Activated CD8-positive, alpha-beta memory T cell treated with anti-CD3 and anti-CD28 coated beads for 36 hours (primary cell): ENCODE measurements at places on chromosomes 6 and 20. TPM values are rescaled to one million over a fixed set of nuclear protein-coding genes. Genes with fewer than 3 reads are reported as not detected.

Gene SLC52A3
- not detected for total RNA-seq

Gene GRM1
- total RNA-seq, result not detected

Gene MPIG6B
- not detected for total RNA-seq

Gene MOG
- total RNA-seq, result not detected

Gene PPIL4
- total RNA-seq, result 30.6 TPM

Gene CLIC5
- 6.5 TPM for total RNA-seq

Gene ANKRD66
- not detected for total RNA-seq

Gene CST5
- not detected for total RNA-seq

Gene FAM120B
- total RNA-seq, result 17.2 TPM

Gene HRH3
- total RNA-seq, result not detected

Gene PRPH2
- 0.06 TPM for total RNA-seq

Gene CLDN20
- not detected for total RNA-seq

Gene MUC22
- not detected for total RNA-seq

Gene APOM
- total RNA-seq, result 2.2 TPM

Gene RSPO3
- not detected for total RNA-seq

Gene TTLL9
- total RNA-seq, result not detected

Gene ZFP57
- 10.8 TPM for total RNA-seq

Gene BFSP1
- total RNA-seq, result 0.38 TPM

Gene LRP11
- 4.8 TPM for total RNA-seq

Gene UBE2C
- 140 TPM for total RNA-seq

Gene PLCB4
- not detected for total RNA-seq

Gene LKAAEAR1
- total RNA-seq, result not detected

Gene LY6G5C
- 3.1 TPM for total RNA-seq

Gene OOEP
- 0.42 TPM for total RNA-seq

Gene ADGB
- total RNA-seq, result 0.52 TPM

Gene B4GALT5
- total RNA-seq, result 37.6 TPM

Gene COL9A3
- not detected for total RNA-seq

Gene MUC21
- total RNA-seq, result not detected

Gene CD40
- 3.0 TPM for total RNA-seq

Gene FOXA2
- total RNA-seq, result not detected

Gene TPD52L1
- 0.34 TPM for total RNA-seq

Gene SIRPD
- total RNA-seq, result not detected

Gene C6orf58
- total RNA-seq, result not detected

Gene ADGRG6
- total RNA-seq, result 0.73 TPM

Gene BPIFB2
- total RNA-seq, result not detected

Gene FLRT3
- total RNA-seq, result not detected

Gene FOXF2
- total RNA-seq, result not detected

Gene RIPPLY2
- total RNA-seq, result not detected

Gene TRERF1
- total RNA-seq, result 8.1 TPM

Gene KIFC1
- total RNA-seq, result 58.6 TPM

Gene CLPSL2
- not detected for total RNA-seq

Gene GSTA3
- total RNA-seq, result not detected

Gene ATAT1
- total RNA-seq, result 9.7 TPM

Gene FILIP1
- total RNA-seq, result not detected

Gene REM1
- total RNA-seq, result not detected

Gene HLA-DPA1
- 46.9 TPM for total RNA-seq

Gene SRMS
- not detected for total RNA-seq

Gene BRD2
- 327 TPM for total RNA-seq

Gene SOD2
- total RNA-seq, result 91.7 TPM

Gene GFOD1
- total RNA-seq, result 12.7 TPM

Gene CST3
- 0.86 TPM for total RNA-seq

Gene ULBP3
- 0.78 TPM for total RNA-seq

Gene CCM2L
- total RNA-seq, result not detected

Gene DDO
- not detected for total RNA-seq
